ENCODE measurements at places on chromosomes 7 and 10.

- no peak for DNase-seq
These were observed 78.6 kb downstream of the CDH23 start for GRCh38 chr10:71475243-71475871.

DNA sequence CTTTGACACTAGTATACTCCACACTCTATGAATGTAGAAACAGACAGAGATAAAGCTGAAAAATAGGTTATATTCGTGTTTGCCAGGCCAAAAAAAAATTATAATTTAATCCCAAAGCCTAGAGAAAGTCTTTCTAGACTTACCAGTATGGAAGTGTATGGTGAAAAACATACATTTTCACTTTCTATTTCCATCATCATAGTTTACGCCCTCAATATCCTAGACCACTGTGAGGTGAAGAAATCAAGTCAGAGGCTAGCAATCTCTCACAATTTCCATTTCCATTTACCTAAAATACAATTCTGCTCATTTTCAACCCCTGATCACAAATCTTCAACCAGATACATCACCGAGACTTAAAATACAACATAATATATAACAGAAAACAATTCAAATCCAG, 16.2 kb downstream of the GPR22 start:
- no peak for DNase-seq

GRCh38 chr7:102201576-102201975, 85.1 kb upstream of the SH2B2 start:
- no peak for DNase-seq

GRCh38 chr10:3106928-3107425, 39.6 kb downstream of the PFKP start:
- DNase-seq = no peak

- DNase-seq = no peak
These were observed 106.0 kb upstream of the INSYN2A start for GRCh38 chr10:127302343-127302742.

- DNase-seq = peak; percentile 54
These were observed 30.9 kb upstream of the KMT2E start for GRCh38 chr7:104983076-104983577.

DNA sequence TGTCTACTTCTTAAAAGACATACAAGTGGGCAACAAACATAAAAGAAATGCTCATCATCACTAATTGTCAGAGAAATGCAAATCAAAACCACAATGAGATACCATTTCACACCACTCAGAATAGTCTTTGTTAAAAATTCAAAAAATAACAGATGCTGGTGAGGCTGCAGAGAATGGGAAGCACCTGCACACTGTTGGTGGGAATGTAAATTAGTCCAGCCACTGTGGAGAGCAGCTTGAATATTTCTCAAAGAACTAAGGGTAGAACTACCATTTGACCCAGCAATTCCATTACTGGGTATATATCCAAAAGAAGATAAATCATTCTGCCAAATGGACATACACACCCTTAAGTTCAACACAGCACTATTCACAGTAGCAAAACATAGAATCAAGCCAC, 61.8 kb upstream of the STEAP1 start:
- DNase-seq = no peak

- DNase-seq = no peak
These were observed 7.0 kb downstream of the GSAP start for GRCh38 chr7:77409005-77409738.

DNA sequence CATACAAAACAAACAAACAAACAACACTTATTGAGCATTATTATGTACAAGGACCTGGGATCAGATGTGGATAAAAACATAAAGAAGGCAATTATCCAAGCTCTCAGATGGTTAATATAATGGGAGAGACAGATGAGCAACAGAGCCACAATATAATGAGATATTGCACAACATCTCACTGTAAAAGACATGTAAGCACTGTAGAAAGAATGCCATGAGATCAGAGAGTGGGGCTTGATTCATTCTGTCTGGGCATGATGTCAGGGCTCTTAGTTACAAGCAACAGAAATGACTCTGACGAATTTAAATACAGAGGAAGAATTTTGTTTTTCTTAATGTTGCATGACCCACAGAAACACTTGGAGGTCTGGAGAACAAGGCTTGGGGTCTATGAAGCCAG, 164.7 kb upstream of the PLXDC2 start:
- no peak for DNase-seq
